ENCODE measurements at places on chromosomes 11 and 22. TPM values are rescaled to one million over a fixed set of nuclear protein-coding genes. Genes with fewer than 3 reads are reported as not detected.

DNA sequence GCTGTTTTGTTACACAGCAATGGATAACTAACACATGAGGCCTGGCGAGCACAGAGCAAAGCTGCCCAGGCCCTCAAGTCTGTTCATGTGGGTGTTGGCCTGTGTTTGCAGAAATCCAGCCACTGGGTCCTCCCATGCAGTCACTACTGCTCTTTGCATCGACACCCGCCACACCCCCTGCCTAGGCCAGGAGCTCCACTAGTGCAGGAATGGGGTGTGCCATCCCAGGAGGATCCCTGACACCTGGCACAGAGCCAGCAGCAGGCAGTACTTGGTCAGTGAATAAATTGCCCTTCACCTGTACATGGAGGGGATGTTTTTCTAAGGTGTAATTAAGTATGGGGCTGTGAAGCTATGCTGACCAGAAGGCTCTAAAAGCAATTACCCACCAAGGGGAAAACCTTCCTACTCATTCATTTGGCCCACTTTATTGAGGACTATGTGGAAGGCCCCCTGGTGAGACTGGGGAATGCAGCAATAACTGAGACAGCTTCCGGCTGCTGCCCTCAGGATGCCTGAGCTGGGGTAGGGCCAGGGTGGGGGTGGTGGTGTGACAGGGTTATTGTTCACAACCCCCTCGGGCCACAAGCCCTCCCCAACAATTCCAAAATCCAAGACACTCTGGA lies 160.8 kb downstream of the CRYBB2 start:
- H3K27me3 ChIP-seq, result no peaks in the 10 kb centered on the region
- DNase-seq, result peak; percentile 38
- no peaks in the 10 kb centered on the region for H3K36me3 ChIP-seq
- no peak overlapping the region for H3K27ac ChIP-seq
- H3K4me3 ChIP-seq, result no peak overlapping the region

DNA sequence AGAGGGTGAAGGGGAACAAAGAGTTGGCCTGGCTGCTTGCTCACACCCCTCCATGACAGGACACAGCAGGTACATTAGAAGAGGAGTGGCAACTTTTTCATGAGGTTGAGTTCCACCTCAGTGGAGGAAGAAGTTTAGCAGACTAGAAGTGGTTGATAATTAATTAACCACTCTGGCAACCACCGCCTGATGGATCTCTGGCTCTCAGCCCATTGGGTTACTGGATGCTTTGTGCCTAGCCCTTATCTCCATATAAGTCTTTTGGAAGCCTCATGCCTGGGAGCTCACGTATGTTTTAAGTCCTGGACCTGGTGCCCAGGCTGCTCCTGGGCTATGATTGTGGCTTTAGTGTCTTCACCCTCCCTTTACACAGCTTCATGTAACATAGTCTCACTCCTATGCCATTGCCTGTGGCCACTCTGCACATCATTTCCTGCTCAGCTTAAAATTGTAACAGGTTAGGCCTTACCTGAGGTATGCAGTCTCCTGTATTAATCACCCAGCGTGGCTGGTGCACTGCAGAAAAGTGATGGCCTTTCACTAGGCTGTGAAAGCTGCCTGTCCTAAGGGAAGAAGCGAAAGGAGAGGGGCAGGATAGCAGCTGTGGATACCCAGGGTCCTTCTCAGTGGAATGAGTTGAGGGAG lies 72.7 kb upstream of the CRTAM start:
- no peaks in the 10 kb centered on the region for H3K4me1 ChIP-seq
- no peaks in the 10 kb centered on the region for H3K36me3 ChIP-seq
- no peak overlapping the region for H3K27ac ChIP-seq
- no peaks in the 10 kb centered on the region for H3K27me3 ChIP-seq
- H3K4me3 ChIP-seq, result no peak overlapping the region

GRCh38 chr22:20918663-20919218 lies 1.5 kb downstream of the CRKL start:
- no peaks in the 10 kb centered on the region for H3K36me3 ChIP-seq
- H3K4me1 ChIP-seq, result peaks cover 27% of the 10 kb centered on the region
- peak overlapping the region; percentile 99 for H3K4me3 ChIP-seq
- no peak overlapping the region for H3K27ac ChIP-seq

DNA sequence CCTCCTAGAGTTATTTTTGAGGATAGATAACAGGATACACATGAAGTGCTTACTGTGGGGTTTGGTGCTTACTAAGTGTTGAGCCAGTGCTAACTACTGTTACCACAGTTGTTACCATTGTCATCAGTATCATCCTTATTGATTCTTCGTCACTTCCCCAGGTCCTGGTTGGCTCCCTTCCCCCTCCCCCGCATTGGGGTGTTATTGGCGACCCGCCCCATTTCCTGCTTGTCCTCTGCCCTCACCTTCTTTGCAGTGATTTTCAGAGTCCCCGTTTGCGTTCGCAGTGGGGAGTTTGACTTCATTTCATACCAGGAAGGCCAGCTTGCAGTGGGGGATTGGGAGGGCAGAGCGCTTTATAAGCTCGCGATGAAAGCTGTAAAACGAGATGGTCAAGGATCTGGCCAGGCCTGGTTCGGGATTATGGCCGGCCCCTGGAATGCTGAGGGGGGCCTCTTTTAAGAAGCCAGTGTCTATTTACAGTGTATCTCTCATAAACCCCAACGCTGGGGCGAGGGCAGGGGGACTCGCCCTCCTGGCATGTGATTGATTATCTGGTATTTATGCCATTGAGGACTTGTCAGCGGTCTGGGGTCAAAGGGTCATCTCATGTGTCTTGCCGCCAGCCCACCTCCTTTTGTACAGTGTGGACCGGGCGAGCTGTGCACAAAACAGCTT lies 84.6 kb upstream of the NNMT start:
- H3K27me3 ChIP-seq, result no peaks in the 10 kb centered on the region
- peaks cover 15% of the 10 kb centered on the region for H3K36me3 ChIP-seq
- DNase-seq, result no peak
- H3K4me3 ChIP-seq, result no peak overlapping the region
- H3K4me1 ChIP-seq, result peaks cover 13% of the 10 kb centered on the region

- no peak overlapping the region for H3K4me3 ChIP-seq
- H3K27ac ChIP-seq, result peak overlapping the region; percentile 85
- H3K27me3 ChIP-seq, result no peaks in the 10 kb centered on the region
- peaks cover 38% of the 10 kb centered on the region for H3K4me1 ChIP-seq
- H3K36me3 ChIP-seq, result no peaks in the 10 kb centered on the region
- no peak for DNase-seq
Measured at GRCh38 chr11:112902361-112903011, 58.7 kb upstream of the NCAM1 start.

DNA sequence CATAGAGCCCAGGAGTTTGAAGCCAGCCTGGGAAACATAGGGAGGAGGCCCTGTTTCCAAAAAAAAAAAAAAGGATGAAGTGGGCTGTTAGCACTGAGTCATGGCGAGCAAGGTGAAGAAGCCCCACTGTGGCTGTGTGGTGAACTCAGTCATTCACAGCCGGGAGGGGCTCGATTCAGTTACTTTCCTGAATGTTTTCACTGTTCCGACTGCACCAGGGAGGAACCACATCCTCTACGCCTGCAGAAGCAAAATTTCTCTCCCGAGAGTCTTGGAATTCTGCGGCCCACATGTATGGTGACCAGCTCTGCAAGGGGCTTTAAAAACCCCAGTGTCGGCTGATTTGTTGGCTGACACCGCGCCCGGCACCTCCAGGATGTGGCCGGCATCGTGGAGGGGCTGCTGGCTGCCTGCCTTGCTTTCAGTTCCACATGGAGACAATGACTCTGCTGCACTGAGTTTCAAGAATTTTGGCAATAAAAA lies 27.8 kb upstream of the GRAMD4 start:
- no peaks in the 10 kb centered on the region for H3K36me3 ChIP-seq
- no peaks in the 10 kb centered on the region for H3K27me3 ChIP-seq
- peak overlapping the region; percentile 14 for H3K27ac ChIP-seq
- DNase-seq, result peak; percentile 46
- no peak overlapping the region for H3K4me3 ChIP-seq

DNA sequence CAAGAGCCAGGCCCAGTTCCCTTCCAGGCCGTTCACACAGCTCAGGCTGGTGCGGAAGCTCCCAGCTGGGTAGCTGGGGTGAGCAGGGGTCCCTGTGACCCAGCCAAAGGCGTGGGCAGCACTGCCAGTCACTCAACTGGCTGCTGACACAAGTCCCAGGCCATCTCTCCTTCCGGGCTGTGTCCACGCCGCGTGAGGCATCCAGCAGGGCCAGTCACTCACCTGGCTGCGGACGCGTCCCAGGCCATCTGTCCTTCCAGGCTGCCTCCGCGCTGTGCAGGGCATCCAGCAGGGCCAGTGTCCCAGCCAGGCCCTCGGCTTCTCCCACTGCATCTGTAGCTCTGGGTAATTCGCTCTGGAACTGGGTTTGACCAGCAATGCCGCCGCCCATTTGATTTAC lies 184.2 kb downstream of the BRD1 start:
- H3K4me3 ChIP-seq, result no peak overlapping the region
- H3K27ac ChIP-seq, result no peak overlapping the region
- H3K27me3 ChIP-seq, result no peaks in the 10 kb centered on the region
- DNase-seq, result no peak

- no peaks in the 10 kb centered on the region for H3K4me1 ChIP-seq
- H3K36me3 ChIP-seq, result no peaks in the 10 kb centered on the region
- DNase-seq, result no peak
- no peak overlapping the region for H3K27ac ChIP-seq
- no peak overlapping the region for H3K4me3 ChIP-seq
Measured at GRCh38 chr22:47328550-47329243, 566.2 kb downstream of the TBC1D22A start.

DNA sequence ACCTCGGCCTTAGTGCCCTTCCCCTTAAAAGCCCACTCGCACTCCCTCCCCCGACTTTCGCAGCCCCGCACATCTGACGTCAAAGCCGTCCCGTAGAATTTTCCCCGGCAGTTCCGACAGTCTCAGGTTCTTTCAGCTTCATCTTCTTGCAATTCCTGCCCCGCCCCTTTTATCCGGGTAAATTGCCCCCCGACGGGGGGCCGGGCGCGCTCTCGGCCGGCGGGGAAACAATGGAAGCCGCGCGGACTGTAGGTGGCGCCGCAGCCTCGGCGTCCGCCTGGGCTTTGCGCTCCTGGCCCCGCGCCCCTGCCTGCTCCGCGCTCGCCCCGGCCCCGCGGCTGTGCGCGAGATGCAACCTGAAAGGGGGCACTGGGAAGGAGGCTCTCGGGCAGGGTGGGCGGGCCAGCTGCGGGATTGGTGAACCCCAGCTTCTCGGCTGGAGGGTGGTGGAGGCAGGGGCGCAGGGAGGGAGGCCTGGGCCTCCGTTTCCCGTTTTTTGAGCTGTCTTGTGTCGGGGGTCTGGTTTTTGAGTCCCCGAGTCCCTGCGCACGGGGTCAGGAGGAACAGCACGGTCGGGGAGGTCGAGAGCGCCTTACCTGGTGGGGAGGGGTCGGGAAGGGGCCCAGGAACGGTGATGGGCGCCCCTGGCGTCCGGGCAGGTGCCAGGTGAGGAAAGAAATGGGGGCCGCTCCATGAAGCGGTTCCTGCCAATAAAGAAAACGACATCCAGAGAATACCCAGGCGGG lies 859 bp upstream of the FGF19 start:
- DNase-seq, result no peak
- H3K27ac ChIP-seq, result no peak overlapping the region
- H3K27me3 ChIP-seq, result peaks cover 28% of the 10 kb centered on the region
- H3K4me1 ChIP-seq, result peaks cover 28% of the 10 kb centered on the region

GRCh38 chr11:27319072-27319471 lies 43.9 kb downstream of the CCDC34 start:
- H3K4me1 ChIP-seq, result no peaks in the 10 kb centered on the region
- H3K27ac ChIP-seq, result no peak overlapping the region
- H3K36me3 ChIP-seq, result no peaks in the 10 kb centered on the region
- H3K4me3 ChIP-seq, result no peak overlapping the region

DNA sequence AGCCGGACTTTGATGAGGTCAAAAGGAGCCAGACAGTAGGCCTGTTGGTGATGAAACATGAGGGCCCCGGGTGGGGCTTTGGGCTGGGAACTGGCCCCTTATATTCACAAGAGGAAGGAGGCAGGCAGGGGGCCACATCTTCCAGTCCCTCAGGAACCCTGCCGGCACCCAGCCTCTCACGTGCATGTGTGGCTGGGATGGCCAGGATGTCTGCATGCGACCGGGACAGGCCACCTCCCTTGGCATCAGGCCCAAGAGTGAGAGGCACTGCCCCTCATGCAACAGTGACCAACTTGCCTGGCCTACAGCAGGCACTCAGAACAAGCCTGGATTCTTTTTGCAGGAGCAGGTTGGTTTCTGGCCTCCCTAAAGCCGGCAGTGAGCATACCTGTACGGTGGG lies 5.4 kb downstream of the SLC25A45 start:
- H3K27me3 ChIP-seq, result no peaks in the 10 kb centered on the region
- H3K36me3 ChIP-seq, result no peaks in the 10 kb centered on the region
- no peak overlapping the region for H3K27ac ChIP-seq
- peak; percentile 52 for DNase-seq
- no peak overlapping the region for H3K4me3 ChIP-seq
- peaks cover 12% of the 10 kb centered on the region for H3K4me1 ChIP-seq

DNA sequence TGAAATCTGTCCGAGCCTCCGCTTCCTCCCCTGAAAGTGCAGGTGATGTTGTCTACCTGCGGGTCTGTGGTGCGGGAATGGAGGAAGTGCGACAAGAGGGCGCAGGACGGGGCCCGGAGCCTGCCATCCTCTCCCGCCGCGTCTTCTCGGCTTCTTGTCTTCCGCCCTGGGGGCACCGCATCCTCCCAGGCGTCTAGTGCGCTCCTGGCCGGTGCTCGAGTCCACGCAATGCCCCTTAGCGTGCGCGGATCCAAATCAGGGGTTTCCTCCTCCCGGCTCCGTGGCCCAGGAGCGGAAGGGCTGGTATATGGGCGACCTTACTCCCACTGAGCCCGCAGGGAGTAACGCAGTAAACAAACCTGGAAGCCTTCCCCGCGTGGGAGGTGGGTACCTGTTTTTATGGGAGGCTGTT lies 405 bp downstream of the SFI1 start:
- H3K4me1 ChIP-seq, result peaks cover 15% of the 10 kb centered on the region
- no peaks in the 10 kb centered on the region for H3K36me3 ChIP-seq
- no peaks in the 10 kb centered on the region for H3K27me3 ChIP-seq
- peak overlapping the region; percentile 82 for H3K4me3 ChIP-seq
- peak overlapping the region; percentile 32 for H3K27ac ChIP-seq
- peak; percentile 26 for DNase-seq

DNA sequence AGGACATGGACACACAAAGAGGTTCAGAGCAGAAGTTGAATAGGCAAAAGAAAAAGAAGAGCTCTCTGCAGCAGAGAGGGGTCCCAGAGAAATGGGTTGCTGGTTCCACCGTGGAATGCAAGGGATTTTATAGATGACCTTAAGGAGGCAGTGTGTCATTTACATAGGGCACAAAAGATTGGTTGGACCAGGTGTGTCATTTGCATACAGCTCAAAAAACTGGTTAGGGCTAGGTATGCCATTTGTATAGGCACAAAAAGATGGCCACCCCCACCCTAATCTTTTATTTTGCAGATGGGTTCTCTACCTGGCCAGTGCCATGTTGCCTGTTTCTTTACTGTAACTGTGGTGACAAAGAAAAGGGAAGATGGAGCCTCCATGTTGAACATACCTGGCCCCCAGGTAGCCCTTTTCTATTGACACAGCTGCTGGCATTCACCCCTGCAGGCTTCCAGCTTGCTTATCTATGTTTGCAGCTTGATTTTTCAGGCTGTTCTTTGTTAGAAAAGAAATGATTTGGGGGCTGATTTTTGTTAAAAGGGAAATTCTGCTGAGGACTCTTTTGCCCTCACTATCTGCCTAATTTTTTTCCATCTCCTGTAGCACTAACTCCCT lies 3.1 kb upstream of the CAVIN3 start:
- H3K4me3 ChIP-seq, result no peak overlapping the region
- H3K36me3 ChIP-seq, result no peaks in the 10 kb centered on the region
- no peak overlapping the region for H3K27ac ChIP-seq

- DNase-seq, result peak; percentile 45
- H3K4me3 ChIP-seq, result no peak overlapping the region
- H3K27me3 ChIP-seq, result no peaks in the 10 kb centered on the region
- no peaks in the 10 kb centered on the region for H3K36me3 ChIP-seq
Measured at GRCh38 chr11:84558085-84558905, 1068.8 kb downstream of the DLG2 start.

The MUC5AC gene
- not detected for total RNA-seq

The GLYAT gene
- total RNA-seq, result not detected

The LYVE1 gene
- total RNA-seq, result 27.2 TPM

The C11orf42 gene
- total RNA-seq, result not detected

The SLC5A12 gene
- total RNA-seq, result not detected

The DCDC1 gene
- total RNA-seq, result 10.1 TPM
